ENCODE measurements at places on chromosomes 16 and 17.

DNA sequence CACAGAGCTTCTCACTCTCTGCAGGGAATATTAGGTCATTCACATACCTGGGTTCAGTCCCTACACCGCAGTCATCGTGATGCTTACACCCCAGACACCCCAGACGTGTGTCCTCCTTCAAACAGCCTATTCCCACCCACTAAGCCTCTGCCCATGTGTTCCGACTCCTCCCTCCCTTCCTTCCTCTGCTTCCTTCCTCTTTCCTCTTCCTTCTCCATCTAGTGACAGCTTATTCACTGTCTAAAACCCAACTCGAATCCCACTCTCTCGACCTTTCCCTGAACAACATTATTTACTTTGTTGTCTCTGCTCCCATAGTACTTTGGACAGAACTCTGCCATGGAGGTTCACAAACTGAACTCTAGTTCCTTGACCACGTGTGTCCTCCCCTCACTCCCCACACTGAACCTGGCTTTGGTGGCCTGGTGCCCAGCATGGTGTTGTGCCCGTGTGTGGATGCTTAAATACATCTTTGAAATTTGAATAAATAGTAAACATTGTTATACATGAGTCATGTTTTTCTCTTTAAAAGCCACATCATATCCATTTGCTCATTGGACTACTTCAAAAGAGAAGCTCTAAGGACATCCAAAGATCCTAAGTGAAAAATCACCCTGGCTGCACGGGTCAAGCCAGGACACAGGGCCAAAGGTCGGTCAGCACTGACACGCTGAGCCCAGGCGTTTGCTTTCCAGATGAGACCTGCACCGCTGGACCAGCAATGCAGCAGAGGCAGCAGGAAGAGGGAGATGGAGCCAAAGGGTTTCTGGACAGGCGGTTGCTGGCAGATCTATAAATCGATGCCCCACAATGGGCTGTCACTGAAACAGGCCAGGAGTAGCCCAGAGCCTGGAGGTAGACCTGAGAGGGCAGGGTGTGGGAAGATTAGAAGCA, 14.1 kb upstream of the G6PC1 start:
- no peak for DNase-seq

- DNase-seq: peak; percentile 93
Observed at GRCh38 chr17:38357486-38358123, 6.0 kb downstream of the SOCS7 start.

- DNase-seq: no peak
Observed at GRCh38 chr17:59837308-59838051, 55.3 kb downstream of the TUBD1 start.

DNA sequence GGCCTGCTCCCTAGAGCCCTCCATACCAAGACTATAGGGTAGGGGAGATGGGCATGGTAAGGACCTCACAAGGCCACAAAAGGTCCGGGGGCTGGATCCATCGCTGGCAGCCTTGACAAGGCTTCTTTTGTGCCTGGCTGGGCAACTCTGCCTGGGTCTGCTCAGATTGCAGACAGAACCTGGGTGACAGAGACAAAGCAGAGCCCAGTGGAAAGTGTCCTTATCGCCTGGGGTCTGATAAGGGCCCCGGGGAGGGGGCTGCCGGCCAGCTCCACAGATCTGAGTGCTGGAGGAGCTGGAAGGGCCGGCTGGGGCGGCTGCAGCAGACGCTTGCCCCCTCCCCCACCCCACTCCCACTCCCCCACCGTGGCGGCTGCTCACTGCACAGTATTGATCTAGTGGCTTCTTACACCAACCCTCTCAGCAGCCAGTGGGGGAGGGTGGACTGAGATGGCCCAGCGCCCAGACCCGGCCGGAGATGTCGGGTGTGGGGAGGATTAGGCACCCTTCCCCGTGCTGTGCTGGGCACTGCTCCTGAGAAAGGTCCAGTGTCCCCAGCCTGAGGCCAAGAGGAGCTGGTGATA, 7.2 kb downstream of the MMP15 start:
- no peak for DNase-seq

DNA sequence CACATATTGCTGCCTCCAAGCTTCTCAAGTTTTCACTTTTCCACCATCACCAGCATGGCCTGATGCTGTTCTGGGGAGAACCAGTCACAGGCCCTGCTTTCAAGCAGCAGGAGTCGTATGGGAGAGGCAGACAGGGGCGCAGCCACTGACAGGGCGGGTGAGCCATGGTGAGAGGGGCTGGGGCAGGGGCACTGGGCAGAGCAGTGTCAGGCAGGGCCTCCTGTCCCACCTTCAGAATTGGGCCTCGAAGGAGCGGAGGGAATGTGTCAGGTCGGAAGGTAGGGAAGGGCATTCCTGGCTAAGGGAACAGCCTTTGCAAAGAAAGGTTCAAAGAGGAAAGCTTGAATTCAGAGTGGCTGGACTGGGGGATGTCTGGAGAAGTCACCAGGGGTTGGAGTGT, 4.9 kb upstream of the MAP2K3 start:
- no peak for DNase-seq

DNA sequence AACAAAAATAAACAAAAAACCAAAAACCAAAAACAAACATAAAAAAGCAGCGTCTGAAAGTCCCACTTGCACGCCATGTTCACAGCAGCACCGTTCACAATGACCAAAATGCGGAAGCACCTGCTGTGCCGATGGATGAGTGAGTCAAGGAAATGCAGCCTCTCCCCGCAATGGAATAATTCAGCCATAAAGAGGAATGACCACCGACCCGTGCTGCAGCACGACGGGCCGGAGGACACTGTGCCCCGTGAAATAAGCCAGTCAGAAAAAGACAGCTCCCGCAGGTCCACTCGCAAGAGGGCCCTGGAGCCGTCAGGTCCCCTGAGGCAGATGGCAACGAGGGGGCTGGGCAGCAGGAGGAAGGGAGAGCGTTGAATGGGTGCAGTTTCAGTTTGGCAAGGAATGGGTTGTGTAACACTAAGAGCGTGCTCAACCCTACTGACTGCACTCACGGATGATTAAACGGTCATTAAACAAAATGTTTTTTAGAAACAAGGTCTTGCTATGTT, 5.1 kb downstream of the CLCN7 start:
- no peak for DNase-seq

GRCh38 chr17:50949989-50950877, 84.1 kb upstream of the TOB1 start:
- peak; percentile 48 for DNase-seq

- DNase-seq: peak; percentile 25
Observed at GRCh38 chr16:29806641-29807425, 504 bp downstream of the MAZ start.

DNA sequence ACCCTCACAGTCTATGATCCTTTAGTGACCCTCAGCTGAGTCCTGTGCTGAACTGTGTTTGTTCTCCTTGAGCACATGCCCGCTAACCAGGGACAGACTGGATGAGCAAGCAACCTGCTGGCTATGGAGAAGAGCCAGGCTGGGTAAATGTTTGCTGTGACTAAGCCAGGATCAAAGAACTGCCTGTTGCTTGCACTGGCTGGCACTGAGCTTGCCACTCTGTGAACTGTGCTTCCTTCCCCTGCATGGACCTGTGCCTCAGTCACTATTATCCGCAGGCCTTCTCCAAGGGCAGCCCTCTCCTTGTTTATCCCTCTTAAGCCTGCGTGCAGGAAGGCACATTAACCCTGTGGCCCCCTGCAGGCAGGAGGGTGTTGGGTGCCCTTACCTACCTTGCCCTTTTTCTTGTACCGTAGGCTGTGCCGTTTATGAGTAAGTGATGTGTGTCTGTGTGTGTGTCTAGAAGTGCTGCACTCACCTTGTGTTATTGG, 7.4 kb downstream of the PNPO start:
- no peak for DNase-seq

DNA sequence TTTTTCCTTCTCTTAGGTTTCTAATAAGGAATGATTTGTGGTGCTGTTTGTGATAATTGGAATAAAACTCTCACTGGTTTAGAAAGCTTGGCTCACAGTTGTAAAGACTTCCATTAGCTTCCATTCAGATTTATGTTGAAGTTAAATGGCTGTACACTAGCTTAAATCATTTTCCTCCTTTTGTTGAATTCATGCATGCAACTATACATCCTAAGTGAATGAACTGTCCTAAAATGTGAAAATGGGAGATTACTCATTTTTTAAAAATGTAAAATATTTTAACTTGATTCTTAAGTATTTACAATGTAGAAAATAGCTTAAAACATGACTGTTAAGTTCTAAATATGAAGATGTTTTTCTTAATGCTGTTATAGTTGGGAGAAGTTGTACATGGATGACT, 15.2 kb downstream of the PRKCA start:
- no peak for DNase-seq

GRCh38 chr17:27991462-27991993, 50.9 kb upstream of the NLK start:
- DNase-seq: no peak

DNA sequence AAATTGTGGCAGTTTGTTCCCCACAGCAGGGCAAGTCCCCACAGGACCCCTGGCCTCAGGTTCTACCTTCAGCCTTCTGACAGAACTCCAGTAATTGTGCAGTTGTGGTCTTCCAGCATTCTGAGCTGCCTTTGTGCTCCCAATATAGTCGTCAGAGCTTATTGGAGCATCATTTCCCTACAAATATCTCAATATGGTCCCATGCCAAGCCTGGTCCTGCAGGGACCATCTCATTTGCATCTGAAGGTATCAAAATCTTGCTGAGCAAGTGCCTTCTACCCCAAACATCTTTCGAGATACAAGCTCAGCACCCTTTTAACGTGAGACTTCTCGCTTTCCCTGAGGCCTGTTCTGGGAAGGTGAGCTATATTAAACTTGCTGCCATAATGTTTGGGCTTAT, 333.9 kb upstream of the CDH11 start:
- no peak for DNase-seq

GRCh38 chr16:74748616-74749026, 26.0 kb downstream of the FA2H start:
- DNase-seq: no peak

GRCh38 chr16:67509016-67509415, 19.6 kb upstream of the RIPOR1 start:
- no peak for DNase-seq

DNA sequence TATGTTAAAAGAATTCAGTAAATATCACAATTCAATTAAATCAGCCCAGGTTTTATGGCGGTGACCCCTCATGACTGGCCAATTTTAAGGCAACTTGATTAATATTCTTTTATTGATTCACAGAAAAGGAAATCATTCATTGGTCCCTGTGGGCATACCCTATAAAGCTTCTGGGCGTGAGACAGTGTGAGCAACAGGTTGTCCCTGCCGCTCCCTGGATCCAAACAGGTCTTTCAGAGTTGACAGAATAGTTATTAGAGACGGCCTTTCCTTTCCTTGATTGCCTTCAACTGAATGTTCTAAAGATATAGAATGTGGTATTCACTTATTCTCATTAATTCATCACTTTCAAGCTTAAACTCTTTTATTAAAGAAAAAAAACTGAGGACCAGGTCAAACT, 433.9 kb downstream of the KCNJ2 start:
- DNase-seq: no peak

GRCh38 chr16:63655846-63656245, 1466.0 kb downstream of the CDH11 start:
- no peak for DNase-seq

DNA sequence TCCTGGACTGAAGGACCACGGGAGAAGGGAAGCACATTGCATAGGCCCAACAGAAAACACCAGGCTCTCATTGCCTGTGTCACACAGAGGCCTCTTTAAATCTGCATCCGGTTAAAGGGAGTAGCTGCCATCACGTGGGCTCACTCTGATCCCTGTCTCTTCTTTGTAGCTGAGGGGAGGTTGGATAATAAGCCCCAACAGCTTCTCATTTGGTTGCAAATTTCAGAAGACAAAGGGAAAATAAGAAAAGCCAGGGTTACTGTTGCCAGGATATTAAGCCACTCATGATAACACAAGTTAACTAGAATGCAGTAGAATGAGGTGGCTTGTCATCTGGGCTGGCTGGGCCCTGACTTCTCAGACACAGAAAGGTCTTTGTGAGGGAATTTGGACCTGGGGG, 325.1 kb upstream of the ERCC4 start:
- no peak for DNase-seq

GRCh38 chr16:69105501-69106361, at the start of gene HAS3:
HAS3 (plus strand) TSS chr16:69105653; CDS start chr16:69109396, 3,743 bp downstream.
- peak; percentile 53 for DNase-seq

DNA sequence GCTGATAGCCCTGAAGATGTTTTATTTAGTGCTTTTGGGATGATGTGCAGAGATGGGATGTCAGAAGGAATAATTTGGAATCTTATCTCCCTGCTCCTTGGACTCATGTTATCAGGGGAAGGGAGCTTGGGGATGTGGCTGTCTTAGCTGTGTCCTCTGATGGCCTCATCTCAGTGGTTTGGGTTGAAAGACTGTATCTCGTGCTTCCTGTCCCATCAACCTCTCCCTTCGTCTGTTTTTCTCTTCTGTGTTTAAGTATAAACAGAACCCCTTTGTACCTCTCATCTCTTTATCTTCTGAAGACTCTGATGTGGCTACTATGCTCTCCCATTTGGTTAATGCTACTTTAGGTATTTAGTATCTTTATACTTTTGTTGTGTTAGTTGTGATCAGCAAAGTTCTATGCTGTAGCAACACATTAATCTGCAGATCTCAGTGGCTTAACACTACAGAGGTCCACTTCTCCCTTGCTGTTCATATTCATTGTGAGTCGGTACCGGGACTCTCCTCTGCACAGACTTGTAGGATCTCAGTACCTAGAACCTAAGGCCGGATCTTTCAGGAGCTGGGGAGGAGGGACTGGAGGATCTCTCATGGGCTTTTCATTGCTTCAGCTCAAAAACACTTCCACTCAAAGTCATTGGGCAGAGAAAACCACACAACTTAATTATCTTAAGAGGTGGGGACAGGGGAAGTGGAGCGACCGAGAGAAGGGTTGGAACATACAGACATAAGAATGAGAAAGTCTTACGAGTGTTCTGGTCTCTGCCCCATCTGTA, 28.8 kb downstream of the PRKCA start:
- no peak for DNase-seq

DNA sequence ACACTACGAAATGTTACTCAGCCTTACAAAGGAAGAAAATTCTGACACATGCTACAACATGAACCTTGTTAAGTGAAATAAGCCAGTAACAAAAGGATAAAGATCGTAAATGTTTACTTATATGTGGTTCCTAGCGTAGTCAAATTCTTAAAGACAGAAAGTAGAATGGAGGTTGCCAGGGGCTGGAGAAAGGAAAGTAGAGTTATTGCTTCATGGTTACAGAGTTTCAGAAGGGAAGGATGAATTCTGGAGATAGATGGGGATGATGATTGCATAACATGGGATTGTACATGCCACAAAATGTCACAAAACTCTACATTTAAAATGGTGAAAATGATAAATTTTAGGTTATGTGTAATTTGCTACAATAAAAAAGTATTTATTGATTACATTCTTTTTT, 103.8 kb downstream of the CHD9NB start:
- no peak for DNase-seq

DNA sequence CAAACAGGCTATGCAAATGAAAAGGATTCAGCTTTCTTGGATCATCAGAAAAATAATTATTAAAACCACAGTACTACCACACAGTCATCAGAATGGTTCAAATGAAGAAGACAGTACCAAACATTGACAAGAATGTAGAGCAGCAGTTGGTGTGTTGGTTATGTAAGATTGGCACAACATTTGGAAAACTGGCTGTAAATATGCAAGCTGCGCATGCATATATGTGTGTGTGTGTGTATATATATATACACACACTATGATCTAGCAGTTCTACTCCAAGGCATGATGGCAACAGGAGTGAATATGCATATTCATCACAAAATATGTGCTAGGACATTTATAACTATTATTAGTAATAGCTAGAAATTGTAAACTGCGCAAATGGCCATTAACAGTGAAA, 34.4 kb upstream of the PHAF1 start:
- no peak for DNase-seq

GRCh38 chr16:25177512-25177830, 39.3 kb upstream of the AQP8 start:
- DNase-seq: no peak

- no peak for DNase-seq
Observed at GRCh38 chr16:12976936-12977335, 75.5 kb downstream of the SHISA9 start.

All from NCI-H1694 treated with DMSO at 0.1 percent for 48 hours (cell line).